ENCODE measurements at places on chromosomes 2 and 18.

GRCh38 chr2:173998386-173998785 lies 33.2 kb upstream of the SP3 start:
- no peak for DNase-seq

GRCh38 chr2:55961318-55961911 lies 37.8 kb upstream of the EFEMP1 start:
- no peak for DNase-seq

DNA sequence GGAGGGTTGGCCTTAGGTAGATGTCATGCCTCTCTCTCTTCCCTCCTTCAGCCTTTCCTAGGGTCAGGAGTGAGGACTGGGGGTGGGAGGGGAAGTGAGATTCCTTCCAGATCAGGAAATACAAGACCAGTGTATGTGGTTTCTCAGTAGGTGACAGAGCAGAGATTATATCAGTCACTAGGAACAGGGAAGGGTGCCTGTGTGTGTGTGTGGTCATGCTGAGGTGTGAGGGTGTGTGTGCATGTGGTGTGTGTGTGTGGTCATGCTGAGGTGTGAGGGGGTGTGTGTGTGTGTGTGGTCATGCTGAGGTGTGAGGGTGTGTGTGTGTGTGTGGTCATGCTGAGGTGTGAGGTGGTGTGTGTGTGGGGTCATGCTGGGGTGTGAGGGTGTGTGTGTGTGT lies 259.8 kb downstream of the LOXHD1 start:
- no peak for DNase-seq

DNA sequence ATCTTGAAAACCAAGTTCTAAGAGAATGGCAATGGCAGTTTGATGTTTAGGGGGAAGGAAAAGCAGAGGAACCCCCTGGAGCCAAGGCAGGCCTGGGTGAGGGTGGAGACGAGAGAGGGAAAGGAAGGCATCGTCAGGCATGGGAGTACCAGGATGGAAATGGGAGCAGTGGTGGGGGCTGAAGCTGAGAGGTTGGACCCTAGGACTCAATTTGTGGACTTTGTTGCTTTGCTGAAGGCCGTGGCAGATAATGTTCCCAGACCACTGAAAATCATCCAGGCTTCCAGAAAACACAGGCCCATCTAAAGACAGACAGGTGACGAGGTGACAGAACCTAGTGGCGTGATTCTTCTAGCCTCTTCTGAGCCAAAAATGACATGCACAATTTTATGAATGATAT lies 4.9 kb downstream of the NPAS2 start:
- no peak for DNase-seq

- DNase-seq = no peak
Measured at GRCh38 chr18:21105936-21106335, 5.7 kb downstream of the ROCK1 start.

DNA sequence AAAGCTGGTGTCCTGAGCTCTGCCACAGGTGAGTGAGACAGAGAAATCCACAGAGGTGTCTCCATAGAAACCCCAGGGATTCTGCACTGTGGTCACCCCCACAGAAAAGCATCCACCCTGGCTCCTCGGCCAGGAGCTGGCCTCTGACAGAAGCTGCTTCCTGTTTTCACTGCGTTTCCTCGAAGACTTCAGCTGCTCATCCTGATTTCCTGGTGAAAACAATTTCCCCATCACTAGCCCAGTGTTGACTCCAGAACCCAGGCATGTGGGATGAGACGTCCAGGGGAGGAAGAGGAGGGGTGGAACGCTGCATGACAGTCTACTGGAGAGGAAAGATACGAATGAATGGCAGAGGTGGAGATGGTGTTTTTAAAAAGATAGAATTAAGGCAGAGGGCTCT lies 60.3 kb upstream of the GPR45 start:
- DNase-seq = no peak

- DNase-seq = no peak
Measured at GRCh38 chr2:9897846-9898245, 53.6 kb upstream of the GRHL1 start.

DNA sequence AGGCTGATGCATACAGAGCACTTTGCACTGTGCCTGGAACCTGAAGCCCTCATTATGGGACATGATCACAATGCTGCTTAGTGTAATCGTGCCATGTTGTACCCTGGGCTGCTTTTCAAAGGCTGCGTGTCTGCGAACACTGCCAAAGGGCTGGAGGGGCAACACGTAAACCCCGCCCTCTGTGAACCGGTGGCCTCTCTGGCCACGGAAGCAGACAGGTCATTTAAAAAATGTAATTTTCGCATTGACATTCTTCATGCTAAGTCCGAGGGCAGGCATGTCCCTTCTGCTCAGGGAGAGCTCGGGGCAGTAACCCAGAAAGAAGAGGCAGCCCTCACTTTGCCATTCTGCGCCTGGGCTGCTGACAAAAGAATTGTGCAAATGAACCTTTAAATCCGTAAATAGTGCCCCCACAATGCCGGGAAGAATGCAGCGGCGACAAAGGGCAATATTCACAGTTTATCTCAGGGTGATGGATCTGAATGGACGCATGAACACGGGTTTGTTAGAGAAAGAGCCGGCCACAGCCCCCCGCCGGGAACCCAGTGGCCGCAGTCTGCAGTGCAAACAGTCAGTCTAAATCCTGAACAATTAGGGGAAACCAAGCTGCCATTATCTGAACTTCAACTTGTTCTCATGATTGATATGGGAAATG lies 226.1 kb downstream of the MYCN start:
- no peak for DNase-seq

DNA sequence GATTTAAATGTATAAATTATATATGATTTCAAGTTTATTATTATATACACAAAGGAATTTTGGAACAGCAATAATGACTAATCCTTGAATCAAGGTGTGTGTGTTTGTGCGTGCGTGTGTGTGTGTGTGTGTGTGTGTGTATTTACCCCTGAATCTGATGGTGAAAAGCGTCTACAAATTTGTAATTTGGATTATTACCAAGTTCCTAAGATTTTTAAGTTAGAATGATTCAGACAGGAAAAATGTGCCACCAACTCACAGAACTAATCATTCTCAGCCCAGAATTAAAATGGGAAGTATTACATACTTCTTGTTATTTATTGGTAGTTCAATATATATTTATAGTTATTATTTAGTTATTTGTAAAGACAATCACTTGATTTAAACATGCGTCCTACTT lies 12.3 kb downstream of the CALCRL start:
- DNase-seq = no peak

GRCh38 chr2:229852565-229852964 lies 69.2 kb downstream of the TRIP12 start:
- no peak for DNase-seq

DNA sequence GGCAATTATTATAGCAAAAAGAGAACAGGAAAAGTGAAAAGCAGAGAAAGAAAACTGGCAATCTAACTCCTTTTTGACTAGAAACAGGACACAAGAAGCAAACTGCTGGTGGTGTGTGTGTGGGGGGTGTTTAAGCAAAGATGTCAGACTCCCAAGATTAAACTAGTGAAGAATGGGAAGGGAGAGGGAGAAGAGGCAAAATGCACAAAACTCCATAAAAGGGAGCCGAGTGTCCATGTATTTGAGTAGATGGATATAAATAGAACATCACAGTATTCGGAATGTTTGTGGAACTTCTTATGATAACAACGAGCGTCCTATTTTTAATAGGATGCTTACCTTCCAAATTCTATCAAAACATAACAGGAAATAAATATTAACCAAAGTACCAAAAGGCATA lies 179.8 kb upstream of the TRIB2 start:
- no peak for DNase-seq

DNA sequence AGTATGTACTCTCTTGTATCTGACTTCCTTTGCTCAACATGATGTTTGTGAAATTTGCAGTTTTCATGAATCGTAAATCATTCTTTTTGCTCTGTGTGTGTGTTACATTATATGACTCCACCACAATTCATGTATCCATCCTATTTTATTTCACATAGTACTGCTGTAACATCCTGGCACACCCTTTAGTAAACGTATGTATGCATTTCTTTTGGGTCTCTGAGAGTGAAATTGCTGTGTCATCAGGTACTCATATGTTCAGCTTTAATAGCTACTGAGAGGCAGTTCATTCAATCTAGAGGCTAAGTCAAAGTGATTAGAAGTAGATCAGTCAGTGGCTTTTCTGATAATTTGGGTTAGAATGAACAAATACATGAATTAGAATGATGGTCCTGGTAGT lies 118.8 kb downstream of the ESCO1 start:
- DNase-seq = no peak

DNA sequence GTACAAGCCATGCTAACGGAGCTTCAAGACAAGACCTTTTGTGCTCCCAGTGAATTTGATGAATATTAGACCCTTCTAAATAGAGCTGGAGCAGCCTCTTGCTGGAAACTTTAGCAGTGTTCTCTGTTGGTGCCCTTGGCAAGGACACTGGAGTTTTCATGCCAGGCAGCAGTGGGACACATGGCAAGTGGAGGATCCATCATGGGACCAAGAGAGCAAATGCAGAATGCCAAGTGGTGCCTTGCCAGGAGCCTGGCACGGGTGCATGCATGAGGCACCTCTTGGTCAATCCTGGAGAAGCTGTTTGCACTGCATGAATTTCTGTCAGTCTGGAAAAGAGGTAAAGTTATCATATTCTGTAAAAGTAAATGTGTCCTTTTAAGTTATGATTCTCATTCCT lies 59.1 kb downstream of the NETO1 start:
- no peak for DNase-seq

GRCh38 chr2:199488772-199489400 lies 31.1 kb upstream of the SATB2 start:
- DNase-seq = no peak

DNA sequence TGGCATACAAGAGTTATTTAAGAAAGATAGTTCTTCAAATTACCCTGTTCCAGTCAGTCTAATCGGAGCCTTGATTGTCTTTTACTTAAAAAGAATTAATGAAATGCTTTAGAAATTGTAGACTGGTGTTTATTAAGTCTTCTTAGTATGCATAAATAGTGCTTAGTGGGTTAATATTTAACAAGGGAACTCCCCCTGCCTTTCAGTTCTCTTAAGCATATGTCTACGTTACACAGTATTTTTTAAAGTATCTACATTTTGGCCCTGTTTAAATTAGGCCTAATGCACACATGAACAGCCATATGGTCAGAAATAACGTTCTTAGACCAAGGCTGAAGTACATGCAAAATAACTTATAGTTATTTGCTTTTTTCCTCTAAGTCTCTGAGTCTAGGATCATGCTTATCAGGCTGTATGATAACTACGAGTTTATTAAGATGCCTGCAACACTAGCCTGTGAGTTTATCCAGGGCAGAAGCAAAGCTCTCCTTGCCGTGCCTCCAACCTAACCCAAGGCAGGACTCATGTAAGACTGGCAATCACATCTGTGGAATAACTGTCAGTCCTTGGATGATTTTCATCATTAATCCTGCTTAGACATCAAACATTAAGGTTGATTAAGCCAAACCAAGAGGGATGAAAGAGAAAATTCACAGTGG lies 6.7 kb downstream of the BCL2 start:
- no peak for DNase-seq

GRCh38 chr2:71894261-71894660 lies 253.4 kb downstream of the CYP26B1 start:
- DNase-seq = no peak

DNA sequence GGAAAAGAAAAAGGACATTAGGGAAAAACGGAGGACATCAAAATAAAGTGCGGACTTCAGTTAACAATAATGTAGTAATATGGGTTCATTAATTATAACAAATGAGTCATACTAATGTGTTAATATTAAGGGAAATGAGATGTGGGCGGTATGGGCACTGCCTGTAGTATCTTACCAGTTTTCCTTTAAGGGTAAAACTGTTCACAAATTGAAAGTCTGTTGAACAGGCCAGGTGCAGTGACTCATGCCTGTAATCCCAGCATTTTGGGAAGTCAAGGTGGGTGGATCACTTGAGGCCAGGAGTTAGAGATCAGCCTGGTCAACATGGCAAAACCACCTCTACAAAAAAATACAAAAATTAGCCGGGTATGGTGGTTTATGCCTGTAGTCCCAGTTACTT lies 56.8 kb upstream of the PMAIP1 start:
- DNase-seq = no peak

DNA sequence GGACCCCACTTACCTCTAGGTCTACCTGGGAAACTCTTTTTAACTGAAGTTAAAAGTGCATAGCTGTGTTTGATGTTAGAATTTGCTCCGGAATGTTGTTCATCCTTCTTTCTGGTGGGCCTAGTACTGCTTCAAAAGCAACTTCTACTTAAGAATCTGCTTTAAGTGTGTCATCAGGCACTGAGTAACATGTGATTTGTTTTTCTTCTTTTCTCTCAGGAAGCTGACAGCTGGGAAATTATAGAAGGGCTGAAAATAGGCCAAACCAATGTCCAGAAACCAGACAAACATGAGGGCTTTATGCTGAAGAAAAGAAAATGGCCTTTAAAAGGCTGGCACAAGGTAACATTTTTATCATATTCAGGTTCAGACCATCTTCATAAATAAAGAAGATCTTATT lies 122.9 kb downstream of the PRKRA start:
- no peak for DNase-seq

DNA sequence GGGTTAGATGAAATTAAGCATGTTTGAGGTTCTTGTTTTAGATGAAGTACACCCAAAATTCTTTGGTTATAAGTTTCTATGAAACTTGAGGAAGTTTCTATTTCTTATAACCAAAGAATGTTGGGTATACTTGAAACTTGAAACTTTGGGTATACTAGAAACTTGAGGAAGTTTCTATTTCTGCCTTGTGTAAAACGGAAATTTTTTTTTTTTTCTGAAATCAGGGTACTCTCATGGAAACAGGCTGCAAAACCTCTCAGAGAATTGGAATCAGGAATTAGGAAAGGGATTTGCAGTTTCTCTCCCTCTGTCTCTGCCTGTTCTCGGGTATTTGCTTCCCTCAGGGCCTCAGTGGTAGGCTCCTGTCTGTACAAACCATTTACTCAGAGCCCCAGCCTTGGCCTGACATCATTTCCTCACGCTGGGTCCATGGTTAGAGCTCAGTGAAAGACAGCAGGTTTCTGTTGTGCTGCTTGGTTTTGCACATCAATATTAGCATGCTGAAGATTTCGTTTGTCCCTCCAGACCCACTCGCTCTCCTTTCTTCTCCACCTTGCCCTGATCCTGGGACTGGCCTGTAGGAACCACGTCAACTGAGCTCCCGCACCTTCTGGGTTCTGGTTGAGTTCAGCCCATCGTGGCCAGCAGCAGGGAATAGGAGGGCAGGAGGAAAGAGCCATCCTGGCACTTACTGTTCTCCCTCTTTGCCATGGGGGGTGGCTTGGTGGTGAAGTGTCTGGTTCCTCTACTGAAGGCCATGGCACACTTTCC lies 106.4 kb downstream of the POLR1A start:
- DNase-seq = peak; percentile 37

DNA sequence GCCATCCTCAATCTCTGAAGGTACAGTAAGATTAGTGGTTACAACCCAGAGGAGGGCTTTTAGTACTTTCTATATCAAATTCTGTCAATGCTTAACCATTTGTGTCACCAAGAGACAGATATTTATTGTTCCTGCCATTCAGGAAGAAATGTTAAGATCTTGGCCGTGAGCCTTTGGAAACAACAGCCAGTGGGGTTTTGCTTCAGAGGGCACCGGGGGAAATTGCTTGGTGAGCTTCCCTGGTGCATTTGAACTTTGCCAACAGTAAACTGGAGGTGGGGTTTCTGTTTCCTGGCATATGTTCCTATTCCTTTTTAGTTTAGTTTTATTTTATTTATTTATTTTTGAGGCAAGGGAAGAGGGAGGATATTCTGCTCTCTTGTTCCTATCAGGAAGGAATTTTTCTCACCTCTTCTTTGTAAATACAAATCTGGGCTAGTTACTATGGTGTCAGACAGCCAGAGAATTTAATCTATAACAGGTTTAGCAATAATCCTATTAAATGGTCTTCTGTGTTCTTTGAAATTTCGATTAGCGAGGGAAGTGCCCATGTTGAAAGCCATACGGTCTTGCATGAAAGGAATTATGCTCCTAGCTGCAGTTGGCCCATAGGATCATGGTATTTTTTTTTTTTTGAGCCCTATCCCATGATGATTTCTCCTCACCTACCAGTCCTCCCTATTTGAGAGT lies 95.7 kb downstream of the MAIP1 start:
- no peak for DNase-seq
